ENCODE measurements at places on chromosomes 12 and 14.

DNA sequence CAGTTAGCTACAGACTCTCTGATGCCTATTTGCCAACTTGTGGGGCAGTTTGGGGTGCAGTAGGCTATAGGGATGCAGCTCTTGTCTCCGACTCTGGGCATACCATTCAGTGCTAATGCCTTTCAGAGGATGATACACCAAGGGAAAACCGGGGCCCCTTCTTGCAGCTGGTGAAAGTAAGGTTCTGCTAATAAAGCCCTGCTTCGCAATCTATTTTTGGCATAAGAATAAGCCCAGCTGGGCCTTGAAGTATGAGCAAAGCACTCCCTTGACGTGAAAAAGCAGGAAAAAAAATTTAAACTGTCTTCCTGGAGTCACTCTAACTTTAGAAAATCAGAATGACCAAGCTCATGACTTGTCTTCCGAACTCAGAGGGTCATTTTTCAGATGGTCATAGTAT lies 124.1 kb upstream of the RBM19 start:
- no peak for DNase-seq

DNA sequence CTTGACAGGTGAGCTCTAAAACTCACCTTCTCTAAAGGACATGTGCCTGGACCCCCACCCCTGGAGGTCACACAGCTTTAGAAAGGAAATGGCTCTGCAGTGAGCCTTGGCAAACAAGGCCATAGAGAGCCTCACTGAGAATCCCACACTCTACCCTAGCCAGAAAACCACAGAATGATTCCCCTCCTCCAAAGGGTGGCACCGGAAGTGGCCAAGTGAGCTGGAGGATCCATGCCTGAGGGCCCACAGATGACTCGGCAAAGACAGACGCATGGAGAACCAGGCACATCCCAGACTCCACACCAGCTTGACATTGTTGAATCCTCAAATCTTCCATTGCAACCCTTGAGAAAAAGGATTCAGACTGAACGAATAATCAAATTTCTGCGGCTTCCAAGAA lies 54.2 kb upstream of the PTHLH start:
- peak; percentile 74 for DNase-seq

DNA sequence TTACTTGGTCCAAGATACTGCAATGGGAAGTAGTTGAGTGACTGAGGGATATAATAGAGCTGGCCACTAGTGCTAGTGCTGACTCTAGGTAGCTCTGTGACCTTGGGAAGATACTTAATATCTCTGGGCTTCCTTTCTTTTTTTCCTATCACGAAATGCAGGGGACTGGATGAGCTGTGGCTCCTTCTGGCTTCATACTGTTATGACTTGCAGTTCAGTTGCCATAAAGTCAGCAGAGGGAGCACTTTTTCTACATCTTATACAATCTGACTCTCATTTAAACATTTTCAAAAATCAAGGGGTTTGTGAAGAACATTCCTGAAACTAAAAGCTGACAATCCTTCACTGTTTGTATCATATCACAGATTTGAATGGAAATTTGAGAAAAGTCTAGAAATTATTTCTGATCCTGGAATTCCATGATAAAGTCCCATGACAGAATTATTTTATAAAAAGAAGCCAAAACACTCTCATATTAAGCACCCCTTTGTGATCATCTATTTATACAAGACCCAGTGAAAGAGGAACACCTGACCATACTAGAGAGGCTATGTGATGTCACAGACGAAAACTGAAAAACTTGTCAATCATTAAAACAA lies 5.3 kb downstream of the BHLHE41 start:
- DNase-seq, result peak; percentile 64

DNA sequence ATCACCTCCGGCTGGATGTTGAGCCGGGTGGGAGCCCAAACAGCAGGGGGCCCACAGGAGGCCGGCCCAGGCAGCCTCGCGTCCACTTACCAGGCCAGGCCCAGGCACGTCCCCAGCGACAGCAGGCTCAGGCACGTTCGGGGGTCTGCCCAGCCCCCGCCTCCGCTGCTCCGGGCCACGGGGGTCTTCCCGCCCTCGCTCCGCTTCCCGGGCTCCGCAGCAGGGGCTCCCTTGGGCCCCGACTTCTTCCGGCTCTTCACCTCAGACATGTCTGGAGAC lies 216 bp downstream of the IKBIP start:
- DNase-seq, result no peak

DNA sequence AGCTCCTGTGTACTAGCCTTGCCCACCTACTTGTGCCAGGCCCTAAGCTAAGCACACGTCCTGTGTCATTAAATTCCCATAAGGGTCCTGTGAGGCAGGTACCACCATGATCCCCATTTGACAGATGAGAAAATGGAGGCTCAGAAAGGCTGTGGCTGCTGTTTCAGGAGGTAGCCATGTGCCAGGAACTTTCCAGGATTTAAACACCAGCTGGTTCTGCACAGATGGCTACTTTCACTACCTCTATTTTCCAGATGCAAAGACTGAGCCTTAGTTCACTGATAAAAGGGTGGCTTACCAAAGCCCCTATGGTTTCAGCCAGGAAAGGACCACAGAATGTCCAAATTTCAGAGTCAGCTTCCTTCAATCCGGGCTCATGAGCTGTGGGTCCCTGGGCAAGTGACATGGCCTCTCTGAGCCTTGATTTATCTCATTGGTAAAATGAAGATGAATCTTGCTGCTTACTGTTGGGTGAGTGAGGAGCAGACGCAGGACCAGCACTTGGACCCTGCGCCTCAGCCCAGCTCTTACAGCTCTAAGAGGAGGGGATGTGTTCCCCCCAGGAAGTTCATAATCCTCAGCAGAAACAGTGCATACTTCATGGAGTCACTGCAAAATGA lies 23.5 kb downstream of the CMKLR1 start:
- no peak for DNase-seq
